ENCODE measurements at places on chromosomes 1 and 21.

DNA sequence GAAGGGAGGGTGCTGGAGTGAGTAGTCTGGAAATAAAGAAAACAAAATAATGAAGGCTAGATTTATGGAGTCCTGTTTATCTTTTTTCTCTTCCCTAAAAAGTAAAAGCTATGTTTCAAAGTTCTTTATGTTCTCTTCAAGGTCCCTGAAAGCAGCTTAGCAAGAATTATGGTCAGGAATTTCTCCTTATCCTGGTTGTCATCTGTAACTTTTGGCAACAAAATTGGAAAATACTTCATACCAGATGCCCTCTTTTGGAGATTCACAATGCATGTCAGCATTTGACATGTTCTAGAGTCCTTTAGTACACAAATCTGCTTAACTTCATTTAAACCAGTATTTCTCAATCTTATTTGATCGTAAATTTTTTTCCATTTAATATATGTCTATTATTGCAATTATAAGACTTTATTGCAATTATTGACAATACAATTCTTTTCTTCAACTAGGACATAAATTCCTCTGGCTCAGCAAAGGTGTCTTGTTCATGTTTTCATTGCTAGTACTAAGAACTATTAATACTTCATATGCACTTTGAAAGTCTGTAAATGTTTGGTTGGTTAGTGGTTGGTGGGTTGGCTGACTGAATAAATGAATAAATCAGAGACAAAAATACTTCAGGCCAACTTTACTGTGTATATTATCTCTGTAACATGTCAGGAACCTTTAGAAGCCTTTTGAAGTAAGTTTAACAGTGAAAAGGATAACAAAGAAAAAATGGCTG is 101.5 kb downstream of the ATP1B1 start:
- peak; percentile 52 for DNase-seq

DNA sequence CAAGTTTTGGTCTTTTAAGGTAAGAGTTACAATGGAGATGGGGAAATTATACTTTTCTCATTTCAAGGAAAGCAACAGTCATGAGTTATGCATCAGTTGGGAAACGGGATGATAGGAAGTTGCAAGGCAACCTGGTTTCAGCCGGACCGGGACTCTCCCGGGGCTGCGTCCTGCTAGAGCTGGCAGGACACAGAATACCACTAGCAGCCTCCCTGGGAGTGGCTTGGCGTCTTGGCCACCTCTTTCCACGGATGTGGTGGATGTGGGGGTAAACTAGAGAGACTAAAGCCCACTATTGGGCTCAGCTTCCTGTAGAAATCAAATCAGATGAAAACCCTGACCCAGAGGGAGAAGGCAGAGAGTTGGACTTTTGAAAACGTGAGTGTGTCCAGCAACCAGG is 71.9 kb downstream of the ADARB1 start:
- no peak for DNase-seq

DNA sequence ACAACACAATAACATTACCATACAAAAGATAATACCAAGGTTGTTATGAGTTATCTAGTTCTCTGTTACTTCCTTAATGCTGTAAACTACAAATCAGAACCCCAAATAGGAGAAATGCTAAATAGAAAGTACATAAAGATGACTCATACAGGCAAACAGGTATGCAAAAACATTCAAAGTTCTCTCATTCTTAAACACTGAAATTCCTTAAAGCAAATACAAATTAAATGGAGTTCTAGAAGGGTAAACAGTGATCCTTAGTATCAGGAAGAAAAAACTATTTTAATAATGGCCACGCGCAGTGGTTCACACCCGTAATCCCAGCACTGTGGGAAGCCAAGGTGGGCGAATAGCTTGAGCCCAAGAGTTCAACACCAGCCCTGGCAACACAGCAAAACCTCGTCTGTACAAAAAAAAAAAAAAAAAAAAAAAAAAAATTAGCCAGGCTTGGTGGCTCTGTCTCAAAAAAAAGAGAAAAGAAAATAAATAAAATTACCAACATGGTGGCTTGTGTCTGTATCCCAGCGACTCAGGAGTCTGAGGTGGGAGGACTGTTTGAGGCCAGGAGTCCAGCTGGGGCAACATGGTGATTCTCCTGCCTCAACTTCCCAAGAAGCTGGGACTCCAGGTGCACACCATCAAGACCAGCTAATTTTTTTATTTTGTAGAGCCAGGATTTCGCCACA is 17.5 kb downstream of the FBXO42 start:
- no peak for DNase-seq

DNA sequence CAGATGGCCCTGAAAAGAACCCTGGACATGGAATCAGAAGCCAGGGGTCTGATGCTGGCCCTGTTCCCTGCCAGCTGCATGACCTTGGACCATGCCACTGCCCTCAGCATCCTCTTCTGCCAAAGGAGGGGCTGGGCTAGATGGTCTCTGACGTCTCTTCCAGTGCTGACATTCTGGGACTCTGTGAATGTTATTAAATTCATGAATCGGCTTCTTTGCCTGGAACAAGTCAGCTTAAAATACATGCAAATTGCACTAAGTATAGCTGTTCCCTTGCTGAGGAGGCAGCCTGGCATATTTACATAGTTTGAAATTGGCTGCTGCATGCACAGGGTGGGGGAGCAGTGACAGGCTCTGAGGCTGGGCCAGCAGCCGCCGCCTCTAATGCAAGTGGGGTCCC is 23.8 kb downstream of the KCNA2 start:
- DNase-seq = peak; percentile 54

DNA sequence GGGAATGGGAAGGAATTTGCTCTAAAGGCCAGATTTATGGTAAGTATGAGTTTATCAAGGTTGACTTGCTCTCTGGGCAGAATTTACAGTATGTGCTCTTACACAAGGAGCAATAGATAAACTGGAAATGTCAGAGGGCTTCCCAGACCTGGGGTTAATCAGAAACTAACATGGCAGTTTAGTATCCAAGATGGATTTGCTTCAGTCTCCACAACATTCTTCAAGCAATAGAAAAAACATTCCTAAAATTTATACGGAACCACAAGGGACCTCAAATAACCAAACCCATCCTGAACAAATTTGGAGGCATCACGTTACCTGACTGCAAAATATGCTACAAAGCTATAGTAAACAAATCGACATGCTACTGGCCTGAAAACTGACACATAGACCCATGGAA is 606.7 kb upstream of the CHRM3 start:
- no peak for DNase-seq

GRCh38 chr1:180254854-180255253 is 24.8 kb downstream of the LHX4 start:
- no peak for DNase-seq

DNA sequence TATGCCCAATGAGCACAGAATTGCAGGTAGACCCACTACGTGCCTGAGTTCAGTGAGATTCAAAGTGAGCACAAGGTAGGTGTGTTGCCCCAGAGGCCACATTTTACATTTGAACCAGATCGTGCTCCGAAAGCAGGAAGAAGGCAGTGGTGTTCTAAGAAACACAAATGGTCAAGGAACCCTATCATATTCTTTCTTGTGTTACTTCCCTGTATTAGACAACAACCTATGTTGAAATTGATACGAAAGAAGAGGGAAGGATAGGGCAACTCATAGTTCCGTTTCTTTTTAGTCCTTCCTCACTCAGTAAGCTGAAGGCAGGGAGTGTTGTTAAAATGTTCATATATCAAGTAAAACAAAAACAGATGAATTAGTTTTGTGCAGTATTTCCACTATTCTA is 33.9 kb downstream of the OLFML2B start:
- DNase-seq = no peak

DNA sequence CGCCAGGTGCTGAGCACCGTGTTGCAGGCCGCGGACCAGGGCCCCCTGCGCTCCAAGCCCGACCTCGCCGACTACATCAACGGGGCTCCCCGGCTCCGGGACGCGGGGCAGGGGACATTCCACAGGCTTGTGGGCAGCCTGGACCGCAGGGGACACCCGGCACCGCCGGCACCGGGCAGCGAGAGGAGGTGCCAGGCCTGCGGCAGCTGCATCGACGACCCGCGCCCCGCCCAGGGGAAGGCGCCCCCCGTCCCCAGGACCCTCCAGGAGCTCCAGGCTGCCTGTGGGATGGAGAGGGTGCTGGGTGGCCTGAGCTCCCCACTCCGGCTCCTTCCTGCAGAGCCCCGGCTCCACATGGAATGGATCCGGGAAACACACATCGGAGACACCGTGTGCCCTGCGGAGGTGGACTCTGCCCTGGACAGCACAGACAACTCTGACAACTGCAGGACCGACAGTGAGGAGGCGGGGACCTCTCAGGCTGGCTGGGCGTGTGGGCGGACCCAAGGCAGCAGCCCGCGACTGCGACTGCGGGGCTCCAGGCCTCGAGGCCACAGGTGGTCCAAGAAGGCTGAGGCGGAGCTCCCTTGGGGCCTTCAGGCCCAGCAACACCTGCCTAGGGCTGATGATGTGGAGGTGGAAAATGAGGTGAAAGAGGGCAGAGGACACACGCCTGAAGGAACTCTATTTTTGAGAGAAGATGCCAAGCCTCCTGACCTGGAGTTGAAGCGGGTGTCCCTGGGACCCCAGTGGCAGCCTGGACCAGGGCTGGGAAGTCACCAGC is 22.8 kb downstream of the KIAA1614 start:
- DNase-seq = no peak

Data from NCI-H446 treated with DMSO at 0.1 percent for 48 hours (cell line).